ENCODE measurements at places on chromosomes 6 and 20.
A peak's percentile ranks its signal among the peaks of the same experiment; 100 is the strongest.

- DNase-seq: peak; percentile 41
These were observed 563.0 kb upstream of the AGPAT4 start for GRCh38 chr6:161836643-161837448.

DNA sequence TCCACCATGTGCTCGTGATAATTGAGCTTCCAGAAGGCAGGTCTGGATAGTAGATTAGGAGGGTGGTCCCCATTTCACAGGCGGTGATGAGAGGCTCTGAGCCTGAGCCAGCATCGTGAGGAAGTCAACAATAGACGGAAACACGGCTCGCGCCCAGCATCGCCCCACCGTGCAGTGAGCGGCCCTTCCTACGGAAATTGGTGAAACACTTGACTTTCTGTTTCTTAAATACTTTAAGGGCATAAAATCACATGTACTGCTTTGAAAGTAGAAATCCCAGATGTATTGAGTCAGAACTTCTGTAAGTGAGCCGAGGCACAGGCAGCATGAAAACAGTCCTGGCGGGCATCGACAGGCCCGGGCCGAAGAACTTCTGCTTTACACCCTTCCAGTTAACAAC, 4.3 kb upstream of the KIF25 start:
- DNase-seq: no peak

DNA sequence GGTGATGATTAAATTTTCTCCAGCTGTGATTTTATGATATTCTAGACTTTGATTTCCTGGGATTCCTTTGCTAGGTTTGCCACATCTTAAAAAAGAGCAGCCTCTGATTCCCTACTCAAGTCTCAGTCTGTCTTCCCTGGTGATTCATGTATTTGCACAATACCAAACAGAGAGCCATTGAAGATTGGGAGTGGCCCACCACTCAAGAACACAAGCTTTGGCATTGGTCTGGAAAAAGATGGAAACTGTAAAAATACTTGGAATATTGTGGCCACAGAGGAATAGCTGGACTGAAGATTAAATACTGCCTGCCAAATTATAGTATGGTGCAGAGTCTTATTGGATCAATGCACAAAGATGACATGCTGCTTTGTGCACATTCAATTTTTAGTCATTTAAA, 32.9 kb downstream of the PTCHD4 start:
- DNase-seq: no peak

DNA sequence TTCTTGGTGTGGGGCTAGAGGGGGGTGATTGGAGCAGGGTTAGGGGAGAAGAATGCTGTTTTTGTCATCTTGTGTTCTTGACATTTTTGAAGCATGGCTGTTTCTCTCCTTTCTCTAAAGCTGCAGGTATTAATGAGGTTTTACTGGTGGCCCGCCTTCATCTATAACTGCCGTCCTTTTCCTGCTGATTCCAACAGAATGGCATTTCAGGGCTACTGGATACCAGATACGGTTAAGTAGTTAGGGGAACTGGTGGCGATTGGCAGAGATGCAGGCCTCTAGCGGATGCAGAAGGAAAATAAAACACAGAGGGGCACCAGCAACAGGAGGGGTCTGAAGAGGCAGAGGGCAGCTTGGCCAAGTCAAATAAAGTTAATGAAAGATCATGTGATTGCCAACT, 89.7 kb upstream of the EEF1E1 start:
- DNase-seq: no peak

GRCh38 chr20:35702051-35702823, 3.0 kb downstream of the ROMO1 start:
- DNase-seq: no peak

DNA sequence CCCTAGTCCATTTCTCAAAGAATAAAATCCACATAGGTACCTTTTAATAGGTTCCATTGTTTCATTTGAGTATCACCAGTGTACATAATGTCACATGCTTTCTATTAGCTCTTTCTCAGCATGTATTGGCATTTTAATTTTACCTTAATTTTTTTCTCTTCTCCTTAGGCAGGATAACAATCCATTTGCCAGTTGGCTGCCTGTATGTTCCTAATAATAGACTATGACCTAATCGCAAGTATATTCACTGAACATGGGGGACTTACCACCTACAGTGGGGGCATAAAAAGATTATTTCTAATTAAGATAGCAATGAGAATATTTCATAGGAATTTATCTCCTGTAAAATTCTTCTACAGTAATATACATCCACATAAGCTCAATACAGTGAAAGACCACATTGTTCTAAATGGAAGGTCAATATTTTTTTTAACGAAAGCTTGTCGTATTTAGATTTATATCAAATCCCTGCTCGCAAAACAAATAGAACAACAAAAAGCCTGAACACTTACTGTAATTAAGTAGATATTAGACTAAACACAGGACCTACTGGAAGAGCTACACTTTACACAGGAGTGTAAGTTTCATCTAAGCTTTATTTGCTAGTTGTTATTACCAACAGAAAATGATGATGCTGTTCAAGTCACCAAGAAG, 76.4 kb downstream of the OGFRL1 start:
- no peak for DNase-seq

GRCh38 chr6:169845426-169846285, 94.2 kb downstream of the ERMARD start:
- no peak for DNase-seq

GRCh38 chr6:157405986-157406385, 25.0 kb downstream of the ZDHHC14 start:
- no peak for DNase-seq

DNA sequence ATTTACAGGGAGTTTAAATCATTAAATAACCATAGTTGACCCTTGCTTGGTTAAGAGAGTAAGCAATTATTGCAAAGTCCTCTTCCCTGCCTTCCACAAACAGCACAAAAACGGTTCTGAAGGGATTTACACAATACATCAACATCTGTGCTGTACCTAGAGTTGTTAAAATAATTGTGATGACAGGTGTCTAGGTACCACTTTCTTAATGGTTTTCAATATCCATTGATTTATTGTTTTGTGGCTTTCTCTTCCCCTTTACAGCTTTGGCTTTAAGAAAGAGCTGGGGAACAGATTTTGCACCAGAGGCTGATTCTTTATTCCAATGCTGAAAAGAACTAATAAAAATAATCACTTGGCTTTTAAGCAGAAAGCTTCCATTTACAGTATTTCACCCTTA, 598 bp upstream of the SOX4 start:
- no peak for DNase-seq

GRCh38 chr6:33702345-33702977, 9.0 kb downstream of the UQCC2 start:
- peak; percentile 43 for DNase-seq

- DNase-seq: no peak
These were observed 60.2 kb downstream of the EZR start for GRCh38 chr6:158758941-158759479.
